ENCODE measurements at places on chromosomes 13 and 19.

DNA sequence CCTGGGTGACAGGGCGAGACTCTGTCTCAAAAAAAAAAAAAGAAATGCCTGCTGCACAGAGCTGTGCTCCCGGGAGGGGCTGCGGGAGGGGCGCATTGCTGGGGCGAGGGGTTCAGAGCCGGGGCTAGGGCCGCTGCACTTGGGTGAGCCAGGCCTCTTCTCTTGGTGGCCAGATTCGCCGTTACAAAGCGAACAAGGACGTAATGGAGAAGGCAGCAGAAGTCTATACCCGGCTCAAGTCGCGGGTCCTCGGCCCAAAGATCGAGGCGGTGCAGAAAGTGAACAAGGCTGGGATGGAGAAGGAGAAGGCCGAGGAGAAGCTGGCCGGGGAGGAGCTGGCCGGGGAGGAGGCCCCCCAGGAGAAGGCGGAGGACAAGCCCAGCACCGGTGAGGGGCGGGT is 19.0 kb downstream of the PLIN4 start:
- no peak for DNase-seq

DNA sequence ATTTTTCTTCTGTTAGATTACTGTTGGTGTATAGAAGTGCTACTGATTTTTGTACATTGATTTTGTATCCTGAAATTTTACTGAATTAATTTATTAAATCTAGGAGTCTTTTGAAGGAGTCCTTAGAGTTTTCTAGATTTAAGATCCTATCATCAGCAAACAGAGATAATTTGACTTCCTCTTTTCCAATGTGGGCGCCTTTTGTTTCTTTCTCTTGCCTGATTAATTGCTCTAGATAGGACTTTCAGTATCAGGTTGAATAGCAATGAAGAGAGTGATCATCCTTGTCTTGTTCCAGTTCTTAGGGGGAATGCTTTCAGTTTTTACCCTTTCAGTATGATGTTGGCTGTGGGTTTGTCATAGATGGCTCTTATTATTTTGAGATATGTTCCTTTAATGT is 5.6 kb upstream of the CD33 start:
- no peak for DNase-seq

- DNase-seq: no peak
Observed at GRCh38 chr13:33740134-33740538, 77.8 kb upstream of the RFC3 start.

GRCh38 chr13:99722931-99723330 is 221.7 kb downstream of the TM9SF2 start:
- DNase-seq: no peak

DNA sequence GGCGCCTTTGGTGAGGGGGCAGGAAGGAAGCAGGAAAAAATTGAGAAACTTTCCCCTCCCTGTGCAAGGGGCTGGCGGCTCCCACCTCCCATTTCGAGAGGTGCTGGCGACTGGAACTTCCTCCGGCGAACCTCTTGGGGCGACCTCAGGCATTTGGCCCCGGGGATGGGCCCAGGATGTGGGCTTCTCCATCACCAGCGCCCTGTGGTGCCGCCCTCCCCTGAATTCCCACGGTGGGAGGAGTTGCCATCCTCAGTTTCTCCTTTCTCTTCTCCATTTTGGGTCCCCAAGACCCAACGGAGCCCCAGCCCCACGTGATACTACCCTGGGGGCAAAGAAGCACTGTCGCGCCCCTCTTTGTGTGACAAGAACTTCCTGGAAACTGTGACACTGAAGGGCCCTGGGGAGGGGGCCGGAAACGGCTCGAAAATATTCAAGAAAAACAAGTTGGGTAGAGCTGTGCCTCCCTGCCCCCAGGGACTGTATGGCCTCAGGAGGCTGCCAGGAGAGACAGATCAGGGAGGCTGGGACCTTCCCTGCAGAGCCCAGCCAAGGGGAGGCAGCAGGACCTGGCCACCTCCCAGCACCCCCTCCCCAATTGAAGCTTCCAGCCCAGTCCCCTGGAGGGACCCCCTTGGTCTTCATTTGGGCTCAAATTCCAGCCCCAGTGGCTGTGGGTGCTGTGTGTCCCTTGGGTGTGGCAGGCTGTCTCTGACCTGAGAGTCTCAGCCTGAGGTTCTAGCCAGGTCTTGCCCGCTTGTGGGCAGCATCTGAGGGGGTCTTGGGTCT is 16.2 kb upstream of the AP1M2 start:
- no peak for DNase-seq

- no peak for DNase-seq
Observed at GRCh38 chr19:3350014-3350663, 16.2 kb upstream of the NFIC start.

DNA sequence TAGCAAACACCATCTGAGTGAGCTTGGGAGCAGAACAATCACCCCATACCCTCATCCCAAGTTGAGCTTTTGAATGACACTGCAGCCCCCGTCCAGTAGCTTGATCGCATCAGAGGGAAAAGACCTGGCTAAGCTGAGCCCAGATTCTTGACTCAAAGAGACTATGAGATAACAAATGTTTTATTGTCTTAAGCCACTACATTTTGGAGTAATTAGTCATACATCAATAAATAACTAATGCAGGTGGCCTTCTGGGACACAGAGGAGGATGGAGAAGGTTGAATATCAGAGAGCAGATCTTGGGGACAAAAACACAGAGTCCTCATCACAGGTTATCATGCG is 24.6 kb upstream of the IGSF23 start:
- no peak for DNase-seq

- no peak for DNase-seq
Observed at GRCh38 chr13:47433461-47434005, 536.7 kb upstream of the HTR2A start.

DNA sequence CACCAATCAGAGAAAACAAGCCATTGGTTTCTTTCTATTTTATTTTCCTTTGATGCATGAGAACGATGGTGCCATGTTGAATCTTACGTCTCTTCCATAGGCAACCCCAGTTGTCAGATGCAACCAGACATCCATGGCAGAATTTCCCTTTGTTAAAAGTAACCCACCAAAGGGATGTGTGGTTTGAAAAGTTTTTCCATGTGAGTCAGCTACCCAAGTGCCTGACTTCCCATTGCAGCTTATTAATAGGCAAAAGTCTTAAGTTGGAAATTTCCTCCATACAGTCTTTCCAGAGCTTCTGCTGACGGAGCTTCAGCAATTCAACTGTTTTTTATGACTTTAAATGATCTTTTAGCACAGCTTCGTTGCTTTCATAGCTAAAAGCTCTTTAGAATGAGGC is 73.8 kb upstream of the FAM216B start:
- no peak for DNase-seq

- DNase-seq: no peak
Observed at GRCh38 chr13:58992478-58993042, 1171.2 kb downstream of the DIAPH3 start.

DNA sequence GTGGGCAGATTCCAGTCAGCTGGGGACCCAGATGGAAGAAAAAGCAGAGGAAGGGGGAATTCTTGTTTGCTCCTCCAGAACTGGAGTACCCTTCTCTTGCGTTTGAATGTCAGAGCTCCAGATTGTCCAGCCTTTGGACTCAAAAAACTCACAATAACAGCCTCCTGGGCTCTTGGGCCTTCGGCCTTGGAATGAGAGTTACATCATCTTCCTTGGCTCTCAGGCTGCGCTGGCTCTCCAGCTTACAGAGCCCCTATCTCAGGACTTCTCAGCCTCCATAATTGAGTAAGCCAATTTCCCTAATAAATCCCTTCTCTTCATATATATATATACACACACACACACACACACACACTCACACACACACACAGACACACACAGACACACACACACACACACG is 1215.7 kb upstream of the SLC10A2 start:
- no peak for DNase-seq

- DNase-seq: no peak
Observed at GRCh38 chr13:20923272-20923671, 20.7 kb upstream of the XPO4 start.

GRCh38 chr13:40155201-40155600 is 499.7 kb downstream of the COG6 start:
- no peak for DNase-seq

GRCh38 chr19:54329476-54330165 is 9.3 kb downstream of the LILRA4 start:
- DNase-seq: no peak

GRCh38 chr13:78265098-78265497 is 338.3 kb downstream of the POU4F1 start:
- no peak for DNase-seq

All from T47D (cell line).